ENCODE measurements at places on chromosomes 7 and 10. TPM values are rescaled to one million over a fixed set of nuclear protein-coding genes. Genes with fewer than 3 reads are reported as not detected.

- no peaks in the 10 kb centered on the region for H3K36me3 ChIP-seq
- H3K4me3 ChIP-seq = no peak overlapping the region
- H3K27me3 ChIP-seq = peaks cover 45% of the 10 kb centered on the region
- no peak for DNase-seq
These were observed 20.7 kb downstream of the KCNH2 start for GRCh38 chr7:150957133-150958020.

The CYP3A4 gene
- not detected for total RNA-seq

The AKR1C4 gene
- total RNA-seq = not detected

DNA sequence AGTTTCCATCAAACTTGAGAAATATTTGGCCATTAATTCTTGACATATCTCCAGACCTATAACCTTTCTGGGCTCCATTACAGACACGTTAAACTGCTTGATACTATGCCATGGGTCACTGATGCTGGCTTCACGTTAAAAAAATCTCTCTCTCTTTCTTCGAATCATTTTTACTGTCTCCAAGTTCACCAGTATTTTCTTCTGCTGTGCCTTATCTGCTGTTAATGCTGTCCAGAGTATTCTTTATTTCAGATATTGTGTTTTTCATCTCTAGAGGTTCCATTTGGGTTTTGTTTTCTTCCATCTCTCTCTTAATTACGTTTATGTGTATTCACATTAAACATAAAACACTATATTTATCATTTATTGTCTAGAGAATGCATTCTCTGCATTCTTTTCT is 12.8 kb upstream of the PRPF18 start:
- no peak overlapping the region for H3K4me3 ChIP-seq
- no peaks in the 10 kb centered on the region for H3K4me1 ChIP-seq
- H3K27me3 ChIP-seq = no peaks in the 10 kb centered on the region
- H3K36me3 ChIP-seq = no peaks in the 10 kb centered on the region
- no peak overlapping the region for H3K27ac ChIP-seq

The PVRIG gene
- total RNA-seq = 51.4 TPM
